ENCODE measurements at places on chromosomes 11 and 22.

DNA sequence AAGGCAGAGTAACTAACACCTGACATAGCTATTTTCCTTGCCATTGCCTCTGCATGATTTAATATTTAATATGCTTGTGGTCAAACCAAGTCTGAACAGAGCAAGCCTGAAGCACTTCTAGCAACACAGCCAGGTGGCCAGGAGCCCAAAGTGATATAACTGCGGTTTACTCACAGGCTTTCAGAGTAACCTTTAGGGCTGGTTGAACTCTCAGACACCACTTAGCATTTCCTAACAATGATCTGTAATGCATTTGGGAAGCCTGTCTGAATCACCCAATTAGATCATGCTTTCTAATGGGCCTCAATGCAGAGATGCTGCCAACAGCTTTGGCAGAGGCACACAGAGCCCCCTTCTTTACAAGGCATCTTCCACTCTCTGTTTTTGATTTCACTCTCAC, 96.1 kb downstream of the FDX1 start:
- no peak for DNase-seq

- no peak for DNase-seq
Measured at GRCh38 chr11:9280655-9281301, 15.6 kb upstream of the DENND5A start.

DNA sequence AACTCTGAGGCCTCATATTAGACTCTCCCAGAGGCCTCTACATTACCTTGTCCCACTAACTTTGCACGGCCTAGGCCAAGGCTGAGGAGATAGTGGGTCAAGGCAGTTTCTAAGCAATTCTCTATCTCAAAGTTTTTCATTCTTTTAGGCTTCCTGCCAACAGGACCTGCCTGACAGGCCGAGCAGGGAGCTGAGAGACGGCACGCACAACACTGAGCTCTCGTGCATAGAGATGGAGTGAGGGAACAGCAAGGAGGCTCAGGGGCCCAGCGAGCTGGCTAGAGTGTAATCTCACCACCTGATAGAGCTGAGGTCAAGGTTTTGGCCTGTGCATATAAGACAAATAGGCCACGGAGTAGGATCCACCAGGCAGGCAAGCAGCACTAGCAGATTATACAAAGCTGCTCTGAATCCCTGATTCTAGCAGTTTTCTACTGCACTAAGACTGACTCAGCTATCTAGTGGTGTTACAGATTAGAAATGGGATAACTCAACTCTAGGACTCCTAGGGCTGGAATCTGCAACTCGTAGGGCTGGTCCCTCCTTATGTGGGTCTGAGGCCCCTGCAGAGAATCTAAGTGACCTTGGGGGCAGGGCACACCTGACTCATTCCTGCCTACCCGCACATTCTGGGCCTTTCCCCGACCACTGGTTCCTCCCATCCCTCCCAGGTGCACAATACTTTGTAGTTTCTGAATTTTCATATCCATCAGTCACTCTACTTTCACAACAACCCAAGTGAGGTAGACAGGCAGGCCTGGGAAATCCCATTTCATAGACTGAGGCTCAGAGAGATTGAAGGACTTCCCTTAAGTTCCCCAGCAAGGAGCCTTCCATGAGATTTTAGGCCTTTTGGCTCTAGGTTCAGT, 1.7 kb downstream of the CYB5R2 start:
- no peak for DNase-seq

- DNase-seq: no peak
Measured at GRCh38 chr11:19777377-19778102, 64.9 kb downstream of the NAV2 start.

- no peak for DNase-seq
Measured at GRCh38 chr22:21688706-21689381, 23.0 kb downstream of the PPIL2 start.

DNA sequence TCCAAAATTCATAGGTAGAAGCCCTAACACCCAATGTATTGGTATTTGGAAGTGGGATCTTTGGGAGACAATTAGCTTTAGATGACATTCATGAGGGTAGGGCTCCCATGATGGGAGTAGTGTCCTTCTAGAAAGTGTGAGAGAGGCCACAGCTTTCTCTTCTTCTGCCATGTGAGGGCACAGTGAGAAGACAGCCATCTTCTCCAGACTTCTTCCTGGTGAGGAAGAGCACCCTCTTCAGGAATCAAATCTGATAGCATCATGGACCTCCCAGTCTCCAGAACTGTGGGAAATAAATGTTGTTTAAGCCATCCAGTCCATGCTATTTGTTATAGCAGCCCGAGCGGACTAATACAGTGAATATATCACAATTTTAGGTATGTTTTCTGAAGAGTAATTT, 96.9 kb downstream of the CNTN5 start:
- no peak for DNase-seq

GRCh38 chr11:10320736-10321465, 16.0 kb downstream of the ADM start:
- no peak for DNase-seq

DNA sequence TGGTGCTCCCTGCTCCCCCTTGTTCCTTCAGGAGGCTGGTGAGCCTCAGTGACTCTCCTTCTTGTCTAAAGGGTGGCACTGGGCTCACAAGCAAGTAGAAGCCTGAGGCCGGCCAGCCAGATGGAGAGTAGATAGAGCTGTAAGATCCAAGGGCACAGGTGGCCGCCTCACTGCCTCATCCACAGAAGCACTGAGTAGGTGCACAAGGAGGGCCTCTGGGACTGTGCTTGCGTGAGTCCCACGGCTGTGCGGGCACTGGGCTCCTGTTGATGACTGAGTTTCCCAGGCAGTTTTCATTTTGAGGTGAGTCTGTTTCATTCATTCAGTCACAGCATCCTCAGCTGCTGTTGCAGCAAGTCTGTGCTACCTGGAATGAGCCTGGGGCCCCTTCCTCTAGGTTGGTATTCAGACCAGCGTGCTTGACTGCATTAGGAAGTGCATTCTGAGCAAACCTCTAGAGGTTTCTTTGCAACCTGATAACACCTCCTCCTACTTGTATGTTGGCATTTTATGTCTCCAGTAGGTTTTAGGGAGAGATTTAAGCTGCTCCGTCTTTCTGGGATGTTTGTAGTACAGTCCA, 184.0 kb downstream of the TBC1D22A start:
- DNase-seq: no peak

DNA sequence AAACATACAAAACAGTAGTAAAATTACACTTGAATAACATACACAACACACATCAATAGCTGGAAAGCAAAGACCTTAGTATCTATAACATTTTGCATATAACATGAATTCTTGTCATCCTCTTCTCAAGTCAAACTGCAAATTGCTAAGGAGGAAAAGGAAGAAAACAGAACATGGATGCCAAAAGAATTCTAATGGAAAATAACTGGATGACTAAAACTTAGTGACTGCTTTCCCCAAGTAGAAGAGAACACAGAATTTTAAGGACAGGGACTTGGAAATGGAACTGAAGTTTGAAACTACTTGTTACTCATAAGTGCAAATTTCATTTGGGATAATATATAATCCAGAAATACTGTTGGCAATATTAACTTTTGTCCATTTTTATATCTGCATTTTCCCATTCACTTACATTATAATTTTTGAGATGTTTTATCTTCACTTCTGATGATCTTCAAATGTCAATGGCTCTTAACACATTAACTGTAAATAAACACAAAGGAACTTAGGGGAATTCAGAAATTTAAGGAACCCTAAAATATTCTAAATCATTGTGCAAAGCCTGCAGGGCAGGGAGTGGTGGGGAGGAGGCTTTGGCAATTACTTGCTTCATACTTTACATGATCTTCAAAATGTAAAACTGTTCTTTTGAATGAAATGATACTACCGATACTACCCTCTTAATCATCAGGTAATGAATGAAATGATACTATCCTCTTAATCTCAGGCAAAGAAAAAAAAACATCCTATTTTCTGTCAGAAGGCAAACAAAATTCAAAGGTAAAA, 9.9 kb downstream of the MTMR2 start:
- no peak for DNase-seq

GRCh38 chr11:94776351-94777321, 8.5 kb downstream of the AMOTL1 start:
- DNase-seq: peak; percentile 7

- no peak for DNase-seq
Measured at GRCh38 chr11:77300695-77301094, 791 bp downstream of the GDPD4 start.

GRCh38 chr11:46615756-46616155, 1.3 kb downstream of the HARBI1 start:
- DNase-seq: no peak

DNA sequence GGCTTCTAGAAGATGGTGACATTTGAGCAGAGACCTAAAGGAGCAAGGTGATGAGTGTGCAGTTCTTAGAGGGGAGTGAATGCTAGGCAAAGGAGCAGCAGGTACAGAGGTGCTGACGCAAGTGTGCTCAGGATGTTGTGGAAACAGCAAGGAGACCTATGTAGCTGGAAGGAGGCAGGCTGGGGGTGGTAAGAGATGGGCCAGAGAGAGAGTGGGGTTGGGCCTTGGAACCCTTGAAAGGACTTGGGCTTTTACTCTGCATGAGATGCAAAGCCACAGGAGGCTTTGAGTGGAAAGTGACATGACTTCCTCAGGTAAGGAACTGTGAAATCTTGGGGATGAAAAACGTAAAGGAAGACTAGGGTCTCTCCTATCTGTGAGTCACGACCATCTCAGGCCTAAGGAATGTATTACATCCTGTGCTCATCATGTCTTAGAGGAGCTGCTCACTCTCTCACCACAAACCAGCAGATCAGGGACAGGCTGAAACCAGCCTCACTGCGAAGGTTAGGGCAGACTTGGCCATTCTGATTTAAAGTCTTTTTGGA, 65.4 kb downstream of the MICAL2 start:
- DNase-seq: no peak

DNA sequence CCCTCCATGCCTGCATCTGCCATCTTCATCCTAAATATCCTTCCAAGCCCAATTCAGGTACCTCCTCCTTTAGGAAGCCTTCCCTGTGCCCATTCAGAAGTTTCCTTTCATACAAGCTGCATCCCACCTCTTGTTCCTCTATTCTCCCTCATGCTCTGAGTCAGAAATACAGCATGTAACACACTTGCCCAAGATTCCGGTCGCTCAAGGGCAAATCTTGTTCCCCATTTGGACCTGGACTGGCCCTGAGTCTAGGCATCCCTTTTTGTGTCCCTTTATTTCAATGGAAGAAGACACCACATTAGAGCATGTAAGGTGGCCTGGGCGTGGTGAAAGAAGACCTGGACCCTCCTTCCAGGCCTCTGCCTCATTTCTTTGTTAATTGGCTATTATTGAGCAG, 38.5 kb downstream of the RTL6 start:
- no peak for DNase-seq

GRCh38 chr22:29184849-29185490, 20.7 kb upstream of the EMID1 start:
- no peak for DNase-seq

GRCh38 chr11:15870911-15871310, 485.4 kb downstream of the SOX6 start:
- no peak for DNase-seq

DNA sequence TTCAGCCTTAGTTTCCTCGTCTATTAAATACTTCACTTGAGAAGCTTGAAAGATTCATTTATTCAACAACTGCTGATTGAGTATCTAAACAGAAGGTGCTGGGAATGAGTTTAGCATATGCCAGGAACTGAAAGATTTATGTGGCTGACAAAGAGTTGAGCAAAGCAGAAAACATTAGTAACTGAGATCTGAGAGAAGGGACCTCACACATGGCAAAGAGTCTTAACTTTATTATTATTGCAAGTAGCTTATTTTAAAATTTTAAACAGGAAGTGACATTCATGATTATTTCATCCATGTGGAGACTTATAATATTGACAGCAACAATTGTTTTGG, 133.6 kb downstream of the CASP12 start:
- DNase-seq: no peak

DNA sequence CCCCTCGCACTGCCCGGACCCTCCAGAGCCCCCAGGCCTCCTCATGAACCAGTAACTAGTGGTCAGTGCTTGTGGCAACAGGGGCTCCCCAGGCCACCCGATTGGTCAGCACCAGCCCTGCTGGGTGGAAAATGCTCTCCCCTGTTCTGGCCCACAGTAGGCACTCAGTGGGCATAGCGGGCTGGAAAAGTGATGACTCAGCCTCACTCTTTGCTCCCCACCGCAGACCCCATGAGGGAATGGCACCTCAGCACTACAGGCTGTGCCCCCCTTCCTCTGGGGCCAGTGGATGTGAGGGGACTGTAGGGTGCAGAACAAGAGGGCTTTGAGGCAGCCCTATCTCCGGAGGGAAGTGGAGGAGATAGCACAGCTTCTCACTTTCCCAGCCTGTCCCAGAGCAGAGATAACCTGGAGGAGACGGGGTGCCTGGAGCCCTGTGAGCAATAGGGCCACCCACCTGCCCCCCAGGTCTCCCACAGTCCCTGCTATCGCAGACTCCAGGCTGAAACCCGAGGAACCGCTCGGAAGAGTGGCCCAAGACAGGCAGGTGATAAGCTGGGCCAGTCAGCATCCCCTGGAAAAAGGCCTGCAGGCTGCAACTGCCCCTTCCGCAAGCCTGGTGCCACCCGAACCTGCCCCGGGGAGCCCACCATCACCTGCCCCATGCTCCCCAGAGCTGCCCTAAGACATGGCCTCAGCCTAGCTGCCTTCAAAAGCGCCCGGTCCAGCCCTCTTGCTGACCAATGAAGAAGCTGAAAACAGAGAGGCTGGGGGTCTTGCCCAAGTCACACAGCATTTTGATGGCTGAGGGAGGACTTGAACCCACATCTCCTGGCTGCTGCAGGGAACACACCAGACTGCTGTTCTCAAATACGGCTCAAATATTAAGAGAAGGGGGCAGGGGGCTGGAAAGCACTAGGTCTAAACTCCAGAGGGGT, 29.4 kb upstream of the PDGFB start:
- no peak for DNase-seq

DNA sequence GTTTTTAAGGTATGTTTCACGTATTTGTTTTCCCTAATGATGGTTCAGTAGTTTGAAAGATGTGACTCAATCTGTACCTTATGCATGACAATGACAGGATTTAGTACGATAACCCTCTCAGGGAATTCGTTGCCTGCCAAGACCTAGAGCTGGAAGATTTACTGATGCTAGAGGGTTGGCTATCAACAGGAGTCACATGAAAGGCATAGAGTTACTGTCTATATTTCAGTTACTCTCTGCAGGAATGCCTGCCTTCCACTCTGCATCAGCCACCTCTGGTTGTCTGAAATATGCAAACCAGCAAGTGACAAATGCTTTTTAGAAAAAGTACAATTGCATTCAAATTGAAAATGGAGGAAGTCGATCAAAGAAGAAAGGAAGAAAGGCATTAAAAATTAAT, 276.3 kb upstream of the RAG2 start:
- DNase-seq: no peak

- DNase-seq: no peak
Measured at GRCh38 chr11:4039011-4039410, 55.6 kb upstream of the RRM1 start.

- DNase-seq: no peak
Measured at GRCh38 chr11:14267861-14268635, 90.9 kb downstream of the RRAS2 start.
